ENCODE measurements at places on chromosomes 1 and 21. TPM values are rescaled to one million over a fixed set of nuclear protein-coding genes. Genes with fewer than 3 reads are reported as not detected.

- peak; percentile 18 for DNase-seq
Observed at GRCh38 chr1:201309416-201309815, 26.1 kb downstream of the PKP1 start.

DNA sequence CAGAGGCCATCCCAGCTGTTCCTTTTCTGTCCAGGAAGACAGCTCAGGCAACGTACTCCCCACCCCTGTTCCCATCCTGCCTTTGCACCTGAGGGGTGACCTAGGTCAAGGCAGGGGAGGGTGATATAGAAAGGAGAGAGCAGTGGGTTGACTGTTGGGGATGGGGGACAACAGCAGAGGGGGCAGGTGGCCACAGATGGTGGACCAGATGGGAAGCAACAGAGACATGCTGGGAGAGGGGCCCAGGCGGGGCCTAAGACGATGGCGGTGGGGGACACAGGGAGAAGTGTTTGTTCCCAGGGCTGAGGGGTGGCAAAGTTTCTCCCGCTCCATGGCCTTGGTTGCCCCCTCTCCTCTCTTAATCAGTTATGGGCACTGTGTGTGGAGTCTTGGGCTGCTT lies 6.3 kb downstream of the CELSR2 start:
- DNase-seq: no peak

DNA sequence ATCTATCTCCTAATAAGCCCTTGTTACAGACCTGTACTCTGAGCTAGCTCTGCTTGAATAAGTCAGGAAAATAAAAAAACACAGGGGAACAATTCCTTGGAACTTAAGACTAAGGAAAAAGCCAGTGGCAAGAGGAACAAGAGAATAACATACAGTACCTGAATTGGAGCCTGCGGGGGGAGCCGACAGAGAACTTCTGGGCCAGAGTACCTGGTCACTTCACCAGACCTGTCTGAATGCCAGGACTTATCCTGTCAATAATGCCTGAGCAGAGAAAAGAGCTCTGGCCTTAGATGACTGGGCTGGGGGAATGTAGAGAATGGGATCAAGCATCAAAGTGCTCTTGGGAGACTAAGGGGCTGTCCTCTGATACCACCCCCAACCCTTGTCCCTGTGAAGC lies 15.1 kb downstream of the PEA15 start:
- no peak for DNase-seq

GRCh38 chr1:204499511-204500468 lies 5.2 kb upstream of the PIK3C2B start:
- no peak for DNase-seq

- peak; percentile 93 for DNase-seq
Observed at GRCh38 chr1:46643368-46643775, 24.8 kb downstream of the ATPAF1 start.

DNA sequence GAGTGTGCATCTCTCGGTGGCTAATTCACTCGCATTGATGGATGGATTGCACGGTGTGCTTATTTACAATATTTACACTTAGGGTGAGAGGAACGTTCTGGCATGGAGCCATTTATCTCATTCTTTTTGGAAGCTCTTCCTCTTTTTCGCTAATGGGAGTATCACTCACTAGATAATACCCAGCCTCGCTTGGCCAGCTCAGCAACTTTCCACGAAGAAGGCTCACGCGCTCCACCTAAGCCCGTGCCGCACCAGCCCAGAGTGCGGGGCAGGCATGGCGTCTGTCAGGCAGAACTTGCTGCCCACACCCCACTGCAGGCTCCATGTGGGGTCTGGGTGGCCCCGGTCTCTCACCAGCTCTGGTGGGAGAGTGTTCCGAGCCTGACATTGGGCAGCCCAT lies 484.9 kb downstream of the NPHP4 start:
- no peak for DNase-seq

DNA sequence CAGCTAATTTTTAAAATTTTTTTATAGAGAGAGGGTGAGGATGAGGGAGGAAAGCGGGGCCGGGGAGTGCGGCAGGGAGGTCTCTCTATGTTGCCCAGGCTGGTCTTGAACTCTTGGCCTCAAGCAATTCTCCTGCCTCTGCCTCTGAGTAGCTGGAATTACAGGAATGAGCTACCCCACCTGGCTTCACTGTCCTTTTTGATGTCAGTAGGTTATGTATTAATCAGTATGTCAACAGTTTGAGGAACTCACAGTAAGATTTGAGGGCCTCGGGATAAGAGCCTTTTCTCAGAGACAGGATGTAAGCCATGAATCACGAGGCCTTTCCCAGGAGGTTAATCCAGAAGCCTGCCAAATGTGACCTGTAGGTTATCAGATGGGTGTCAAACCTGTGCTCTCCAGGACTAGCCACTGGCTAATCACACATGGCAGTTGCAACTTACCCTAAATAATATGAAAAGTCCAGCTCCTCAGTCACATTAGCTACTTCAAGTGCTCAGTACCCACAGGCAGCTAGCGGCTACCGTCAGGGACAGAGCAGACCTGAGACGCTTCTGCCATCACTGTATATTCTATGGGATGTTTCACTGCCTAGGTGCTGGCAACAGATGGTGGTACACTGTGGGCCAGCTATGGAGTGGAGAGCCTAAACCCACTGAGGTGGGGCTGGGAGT lies 33.1 kb downstream of the TRIM67 start:
- DNase-seq: no peak

DNA sequence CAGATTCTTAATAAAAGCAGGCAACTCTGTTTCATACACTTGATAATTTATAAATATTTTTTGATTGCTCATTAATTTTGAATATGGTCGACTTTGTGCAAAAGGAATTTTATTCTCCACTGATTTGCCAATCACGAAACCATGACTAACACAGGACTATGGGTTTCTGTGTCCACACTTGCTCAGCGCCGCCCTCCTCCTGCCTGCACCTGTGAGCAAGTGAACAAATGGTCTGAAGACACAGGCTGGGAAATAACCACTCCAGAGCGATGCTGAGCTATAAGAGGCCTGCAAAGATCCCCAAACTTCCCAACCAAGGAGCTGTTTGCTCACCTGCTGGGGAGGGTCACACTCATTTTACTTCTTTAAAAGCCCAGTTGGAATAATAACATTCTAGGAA lies 19.6 kb downstream of the ABCB10 start:
- DNase-seq: no peak

DNA sequence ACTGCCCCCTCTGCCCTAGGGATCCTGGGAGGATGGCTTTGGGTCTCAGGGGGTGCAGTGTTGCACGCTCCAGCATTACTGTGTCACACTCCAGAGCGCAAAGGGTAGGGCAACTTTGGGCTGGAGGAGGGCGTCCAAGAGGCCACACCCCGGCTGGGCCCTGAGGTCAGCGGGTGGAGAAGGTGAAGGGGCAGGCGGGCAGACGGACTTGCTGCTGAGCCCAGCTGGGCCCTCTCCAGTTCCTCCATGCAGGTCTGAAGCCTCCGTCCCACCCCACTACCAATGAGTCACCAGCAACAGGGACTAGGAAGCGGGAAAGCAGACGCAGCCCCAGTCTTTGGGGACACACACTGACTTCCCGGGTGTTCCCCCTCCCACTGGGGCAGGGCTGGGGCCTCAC lies 116.0 kb downstream of the CASZ1 start:
- DNase-seq: no peak

DNA sequence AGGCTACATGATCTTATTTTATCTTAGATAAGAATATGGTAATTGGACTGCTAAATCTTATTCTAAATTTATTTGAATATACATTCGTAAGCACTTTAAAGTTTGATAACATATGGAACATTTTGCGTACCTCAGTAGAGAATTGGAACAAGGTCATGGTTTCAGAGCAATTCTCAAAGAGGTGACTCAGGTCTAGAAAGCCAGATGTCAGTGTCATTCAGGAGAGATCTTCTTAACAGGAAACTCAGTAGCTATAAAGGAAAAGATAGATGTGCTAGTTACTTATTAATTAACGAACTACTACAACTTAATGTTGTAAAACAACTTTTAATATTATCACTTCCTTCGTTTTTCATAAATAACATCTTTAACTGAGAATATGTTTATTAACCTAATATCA lies 142.5 kb downstream of the USP25 start:
- no peak for DNase-seq

DNA sequence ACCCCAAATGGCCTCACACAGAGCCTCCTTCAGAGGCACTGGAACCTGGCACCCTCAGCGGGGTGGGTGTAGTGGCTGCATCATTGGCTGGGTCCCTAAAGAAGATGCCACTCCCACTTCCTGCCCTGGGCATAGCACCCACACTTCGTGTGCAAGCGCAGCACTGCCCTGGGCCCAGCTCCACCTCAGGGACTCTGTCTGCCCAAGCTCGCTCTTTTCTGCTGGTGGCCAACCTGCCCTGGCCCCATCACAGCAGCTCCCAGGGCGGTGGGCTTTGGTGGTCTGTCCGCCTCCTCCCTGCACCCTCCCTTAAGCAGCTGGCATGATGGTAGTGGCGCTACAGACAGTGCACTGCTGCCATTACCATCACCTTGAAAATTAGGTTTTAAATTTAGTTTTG lies 829.3 kb upstream of the BRINP3 start:
- no peak for DNase-seq

DNA sequence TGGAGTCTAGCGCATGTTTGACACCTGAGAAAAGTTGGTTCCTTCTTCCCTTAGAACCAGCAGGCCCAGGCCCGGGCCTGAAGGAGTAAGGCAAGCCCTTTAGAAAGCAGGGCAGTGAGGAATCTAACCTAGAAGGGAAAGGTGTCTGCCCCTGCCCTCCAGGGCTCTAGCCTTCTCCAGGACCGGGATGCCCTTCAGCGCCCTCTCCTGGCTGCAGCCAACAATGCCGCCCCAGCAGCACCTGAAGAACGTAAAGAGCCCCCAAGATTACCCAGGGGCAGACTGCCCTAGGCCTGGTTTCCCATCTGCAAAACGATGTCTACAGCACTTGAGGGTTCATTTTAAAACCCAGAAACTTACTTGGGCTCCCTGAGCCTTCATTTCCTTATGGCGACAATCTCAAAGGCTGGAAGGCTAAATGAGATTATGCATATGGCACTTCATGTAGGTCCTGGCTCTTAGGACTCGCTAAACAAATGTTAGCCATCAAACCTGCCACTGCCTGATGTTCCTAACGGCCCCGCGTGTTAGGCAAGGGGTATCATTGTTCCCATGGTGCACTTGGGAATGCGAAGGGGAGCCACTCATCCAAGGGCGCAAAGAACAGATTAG lies 106.7 kb upstream of the KLHDC7A start:
- no peak for DNase-seq

DNA sequence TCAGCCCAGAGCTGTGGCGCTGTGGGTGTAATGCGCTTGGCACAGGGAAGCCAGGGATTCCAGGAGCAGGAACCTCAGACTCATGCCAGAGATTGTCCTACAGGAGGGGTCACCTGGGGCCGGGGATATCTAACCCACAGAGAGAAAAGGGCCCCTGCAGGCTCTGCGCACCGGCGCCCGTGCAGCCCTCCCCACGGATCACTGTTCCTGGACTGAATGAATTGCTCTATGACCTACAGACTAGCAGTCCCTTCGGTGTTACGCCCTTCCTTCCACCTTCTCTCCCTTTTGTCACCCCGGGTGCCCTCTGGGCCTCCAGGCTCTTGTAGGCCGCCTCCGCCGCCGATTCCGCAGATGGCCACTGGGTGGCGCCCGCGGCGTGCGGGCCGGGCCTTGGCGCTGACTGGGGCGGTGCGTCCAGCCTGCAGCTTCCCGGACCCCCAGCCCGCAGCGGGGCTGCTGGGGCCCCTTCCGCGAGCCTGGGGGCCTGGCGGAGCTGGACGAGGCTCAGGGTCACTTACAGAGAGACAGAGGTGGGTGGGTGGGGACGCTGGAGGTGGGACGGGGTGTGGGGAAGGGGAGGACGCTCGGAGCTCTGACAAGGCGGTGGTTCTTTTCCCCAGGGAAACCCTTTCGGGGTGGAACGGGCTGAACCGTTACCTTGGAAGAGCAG lies 101.3 kb downstream of the IER5 start:
- DNase-seq: peak; percentile 43

GRCh38 chr1:22861764-22862440 lies 110.8 kb downstream of the LACTBL1 start:
- DNase-seq: peak; percentile 84

GRCh38 chr1:248751635-248752034 lies 3.9 kb downstream of the LYPD8 start:
- no peak for DNase-seq

DNA sequence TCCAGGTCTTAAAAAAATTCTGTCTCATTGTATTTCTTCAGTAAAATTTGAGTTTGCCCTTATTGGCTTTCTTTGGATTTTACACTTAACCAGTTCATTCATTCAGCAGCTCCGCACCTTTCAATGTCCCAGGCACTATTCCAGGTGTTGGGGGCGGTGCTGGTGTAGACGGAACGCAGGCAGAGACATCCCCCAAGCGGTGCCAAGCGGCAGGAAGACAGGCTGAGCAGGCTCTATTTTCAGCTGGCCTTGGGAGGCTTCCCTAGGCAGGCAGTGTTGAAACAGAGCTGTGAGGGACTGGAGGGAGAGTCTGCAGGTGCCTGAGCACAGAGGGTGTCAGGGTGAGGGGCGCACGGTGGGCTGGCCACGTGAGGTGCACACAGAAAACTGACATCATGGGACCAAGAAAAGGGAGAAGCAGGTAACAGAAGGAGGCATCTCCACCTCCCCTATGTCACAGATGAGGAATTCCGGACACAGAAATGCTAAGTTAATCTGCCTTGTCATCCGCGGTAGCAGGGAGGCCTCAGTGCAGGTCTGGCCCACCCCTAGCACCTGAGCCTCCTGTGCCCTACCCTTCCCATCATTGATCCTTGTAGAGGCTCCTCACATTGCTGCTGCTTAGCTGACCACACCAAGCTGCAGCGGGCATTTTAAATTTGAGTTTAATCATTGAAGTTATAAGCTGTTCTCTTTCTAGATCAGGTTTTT lies 40.8 kb downstream of the SLC37A1 start:
- no peak for DNase-seq

DNA sequence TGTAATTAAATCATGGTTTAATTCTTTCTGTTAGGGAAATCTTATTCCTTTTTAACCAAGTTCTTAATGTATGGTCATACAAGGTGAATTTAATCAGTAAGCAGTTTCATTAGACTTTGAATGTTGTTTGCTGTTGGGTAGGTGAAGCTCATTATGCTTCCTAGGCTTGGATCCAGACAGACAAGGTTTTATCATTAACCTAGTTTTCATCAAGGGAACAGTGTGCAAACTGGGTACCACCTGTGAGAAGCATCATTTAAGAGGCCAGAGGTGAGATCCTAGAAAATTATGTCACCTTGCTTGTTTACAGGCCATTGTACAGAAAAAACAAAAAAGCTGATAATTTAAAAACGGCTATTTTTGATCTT lies 130.1 kb downstream of the RYR2 start:
- no peak for DNase-seq

- no peak for DNase-seq
Observed at GRCh38 chr1:98692482-98692881, 31.0 kb downstream of the SNX7 start.

DNA sequence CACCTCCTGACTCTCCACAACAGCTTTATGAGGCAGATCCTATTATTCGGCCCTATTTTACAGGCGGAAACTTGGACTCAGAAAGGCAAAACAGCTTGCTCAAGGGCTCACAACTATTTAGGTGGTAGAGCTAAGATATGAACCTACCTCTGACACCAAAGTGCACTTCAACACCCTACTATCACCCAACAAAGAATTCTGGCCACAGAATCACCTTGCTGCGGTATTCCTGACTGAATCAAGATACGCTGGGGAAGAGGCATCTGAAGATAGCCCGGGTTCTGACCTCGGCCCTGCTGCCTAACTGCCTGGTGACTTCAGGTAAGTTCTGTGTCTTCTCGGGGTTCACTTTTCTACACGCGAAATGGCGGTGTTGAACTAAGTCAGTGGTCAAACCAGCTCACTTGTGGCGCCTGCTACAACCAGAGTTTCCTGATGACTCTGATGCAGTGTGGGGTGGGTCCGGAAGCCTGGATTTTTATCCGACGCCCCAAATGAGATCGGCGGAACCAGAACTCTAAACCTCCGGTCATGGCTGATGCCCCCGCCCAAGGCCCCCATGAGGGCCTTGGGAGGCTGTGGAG lies 608 bp downstream of the PEF1 start:
- no peak for DNase-seq

TRIM58 gene
- 0.97 TPM for total RNA-seq

POTED gene
- total RNA-seq: not detected
